ENCODE measurements at places on chromosomes 13 and 19. TPM values are rescaled to one million over a fixed set of nuclear protein-coding genes. Genes with fewer than 3 reads are reported as not detected.

The ACP7 gene
- 0.66 TPM for polyA plus RNA-seq

DNA sequence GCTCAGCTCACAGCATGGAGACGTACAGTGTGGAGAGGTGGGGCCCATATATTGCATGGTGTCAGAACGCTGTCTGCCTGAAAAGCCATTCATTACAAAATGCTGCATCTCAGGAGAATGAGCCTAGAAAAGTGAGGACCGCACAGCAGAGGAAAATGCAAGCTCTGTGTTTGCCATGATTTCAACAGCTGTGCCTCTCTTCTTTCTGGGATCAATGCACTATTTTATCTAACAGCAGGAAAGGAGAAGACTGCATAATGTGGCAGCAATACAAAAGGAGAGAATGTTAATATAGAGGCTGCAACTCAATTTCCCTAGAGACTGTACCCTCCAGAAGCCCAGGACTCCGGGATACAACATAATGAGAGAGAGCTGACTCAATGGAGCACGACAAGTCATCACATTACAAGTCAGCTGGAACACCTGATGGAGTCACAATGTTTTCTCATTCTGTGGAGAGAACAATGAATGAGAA lies 368.0 kb downstream of the FGF14 start:
- DNase-seq = no peak

GRCh38 chr13:102907016-102907756 lies 61.4 kb downstream of the ERCC5 start:
- no peak for DNase-seq

DNA sequence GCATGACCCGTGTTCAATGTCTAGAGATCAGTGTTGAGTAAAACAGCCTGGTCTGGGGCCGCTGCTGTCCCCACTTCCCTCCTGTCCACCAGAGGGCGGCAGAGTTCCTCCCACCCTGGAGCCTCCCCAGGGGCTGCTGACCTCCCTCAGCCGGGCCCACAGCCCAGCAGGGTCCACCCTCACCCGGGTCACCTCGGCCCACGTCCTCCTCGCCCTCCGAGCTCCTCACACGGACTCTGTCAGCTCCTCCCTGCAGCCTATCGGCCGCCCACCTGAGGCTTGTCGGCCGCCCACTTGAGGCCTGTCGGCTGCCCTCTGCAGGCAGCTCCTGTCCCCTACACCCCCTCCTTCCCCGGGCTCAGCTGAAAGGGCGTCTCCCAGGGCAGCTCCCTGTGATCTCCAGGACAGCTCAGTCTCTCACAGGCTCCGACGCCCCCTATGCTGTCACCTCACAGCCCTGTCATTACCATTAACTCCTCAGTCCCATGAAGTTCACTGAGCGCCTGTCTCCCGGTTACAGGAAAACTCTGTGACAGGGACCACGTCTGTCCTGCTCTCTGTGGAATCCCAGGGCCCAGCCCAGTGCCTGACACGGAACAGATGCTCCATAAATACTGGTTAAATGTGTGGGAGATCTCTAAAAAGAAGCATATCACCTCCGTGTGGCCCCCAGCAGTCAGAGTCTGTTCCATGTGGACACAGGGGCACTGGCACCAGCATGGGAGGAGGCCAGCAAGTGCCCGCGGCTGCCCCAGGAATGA lies 1.5 kb upstream of the CEACAM5 start:
- no peak for DNase-seq

The FCAR gene
- 0.73 TPM for polyA plus RNA-seq

The SMIM44 gene
- polyA plus RNA-seq = 0.28 TPM

DNA sequence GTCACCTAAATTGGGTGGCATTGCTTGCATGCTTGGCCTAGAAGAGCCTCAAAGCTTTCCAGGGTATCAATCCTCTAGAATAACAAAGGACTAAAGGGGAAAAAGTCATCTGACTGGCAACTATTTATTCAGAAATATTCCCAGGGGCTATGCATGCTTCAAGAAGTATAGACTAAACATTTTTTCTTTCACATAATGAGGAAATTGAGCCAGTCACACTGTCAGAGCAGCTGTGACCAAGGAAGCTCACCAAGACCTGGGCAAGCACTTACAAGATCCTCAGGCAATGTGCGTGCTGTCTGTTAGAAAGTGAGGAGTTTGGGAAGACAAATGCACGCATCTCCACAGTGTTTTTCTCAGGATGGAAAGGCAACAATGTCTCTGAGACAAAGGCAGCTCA lies 747.2 kb downstream of the DIAPH3 start:
- DNase-seq = no peak

DNA sequence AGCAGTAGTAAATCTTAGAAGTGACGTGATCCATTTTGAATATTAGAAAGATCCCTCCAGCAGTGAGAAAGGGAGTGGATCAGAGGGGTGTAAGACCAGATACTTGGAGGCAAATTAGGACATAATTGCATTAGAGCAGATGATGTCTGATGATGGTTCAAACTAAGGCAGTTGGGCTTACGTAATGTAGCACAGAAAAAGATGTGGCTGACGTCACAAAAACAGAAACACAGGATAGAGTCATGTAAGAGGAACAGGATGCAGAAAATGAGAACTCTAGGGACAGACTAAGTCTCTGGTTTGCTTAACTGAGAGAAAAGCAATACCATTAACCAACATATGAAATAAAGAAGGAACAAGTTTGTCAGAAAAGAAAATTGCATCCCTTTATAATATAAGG lies 392.5 kb upstream of the DACH1 start:
- DNase-seq = no peak

GRCh38 chr13:106361621-106362020 lies 173.8 kb downstream of the EFNB2 start:
- DNase-seq = no peak

DNA sequence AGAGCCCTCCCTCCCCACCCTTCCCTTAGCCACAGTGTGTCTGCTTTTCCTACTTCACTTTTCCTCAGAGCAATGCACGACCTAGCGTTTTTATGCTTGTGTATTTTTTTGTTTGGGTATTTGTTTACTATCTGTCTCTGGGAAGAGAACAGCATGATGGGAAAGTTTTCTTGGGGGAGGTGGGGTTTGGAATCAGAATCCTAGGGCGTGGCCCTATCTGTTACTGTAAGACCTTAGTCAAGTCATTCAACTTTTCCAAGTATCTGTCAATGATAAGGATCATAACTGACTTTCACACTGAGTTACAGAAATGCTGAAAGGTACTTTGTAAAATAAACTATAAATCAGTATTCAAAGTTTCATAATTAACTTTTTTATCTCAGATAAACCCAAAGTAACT lies 146.3 kb upstream of the WASF3 start:
- DNase-seq = no peak

DNA sequence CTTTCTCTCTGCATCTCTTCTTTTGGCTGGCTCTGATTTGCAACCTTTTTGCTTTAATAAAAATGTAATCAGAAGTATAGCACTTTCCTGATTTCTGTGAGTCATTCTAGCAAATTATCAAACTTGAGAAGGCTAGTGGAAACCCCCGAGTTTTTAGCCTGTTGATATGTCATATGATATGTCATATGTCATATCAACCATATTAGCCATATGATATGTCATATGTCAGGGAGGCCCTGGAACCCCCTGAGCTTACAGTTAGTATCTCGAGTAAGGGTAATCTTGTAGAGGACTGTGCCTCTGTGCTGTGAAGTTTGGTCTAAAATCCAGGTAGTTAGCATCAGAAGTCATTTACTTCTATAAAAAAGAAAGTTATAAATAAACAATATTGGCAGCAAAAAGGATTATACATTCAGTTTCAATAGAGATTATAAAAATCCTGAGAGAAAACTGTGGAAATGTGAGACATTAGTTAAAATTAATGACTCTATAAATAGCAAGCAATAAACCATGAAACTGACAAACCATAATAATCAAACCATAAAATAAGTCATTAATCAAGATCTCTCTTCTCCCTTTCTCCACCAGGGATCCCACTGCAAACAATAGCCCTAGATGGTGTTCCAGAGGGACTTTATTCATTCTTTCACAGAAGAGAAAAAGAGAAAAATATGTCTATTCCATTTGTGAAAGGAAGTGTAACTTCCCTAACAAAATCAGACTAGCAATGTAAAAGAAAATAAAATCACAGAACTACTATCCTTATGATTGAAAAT lies 167.4 kb downstream of the NALCN start:
- no peak for DNase-seq

The DAZAP1 gene
- 67.1 TPM for polyA plus RNA-seq

GRCh38 chr19:38877781-38878574 lies at the start of gene RINL:
Gene RINL, minus strand, starts transcription at chr19:38878275. Its CDS starts 1,533 bp downstream, at chr19:38876742.
- DNase-seq = no peak

The SPACA6 gene
- polyA plus RNA-seq = 29.6 TPM

- no peak for DNase-seq
Observed at GRCh38 chr19:15820646-15821045, 5.2 kb upstream of the OR10H1 start.

DNA sequence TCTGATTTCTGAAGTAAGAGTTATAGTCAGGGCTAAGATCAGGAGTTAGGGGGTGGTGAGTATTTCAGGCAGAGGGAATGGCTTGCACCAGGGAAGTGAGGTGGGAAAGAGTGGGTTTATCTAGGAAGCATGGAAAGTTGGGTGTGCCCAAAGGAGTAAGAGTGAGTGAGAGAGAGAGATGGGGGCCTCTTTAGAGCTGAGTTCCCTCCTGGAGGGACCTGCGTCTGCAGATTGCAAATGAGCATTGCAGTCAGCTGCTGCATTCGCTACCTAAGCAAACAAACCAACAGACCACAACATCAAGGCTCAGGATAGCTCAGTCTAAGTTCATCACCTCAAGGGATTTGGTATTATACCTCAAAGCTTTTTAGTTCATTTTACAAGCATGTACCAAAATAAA lies 405.8 kb downstream of the FGF9 start:
- DNase-seq = no peak

DNA sequence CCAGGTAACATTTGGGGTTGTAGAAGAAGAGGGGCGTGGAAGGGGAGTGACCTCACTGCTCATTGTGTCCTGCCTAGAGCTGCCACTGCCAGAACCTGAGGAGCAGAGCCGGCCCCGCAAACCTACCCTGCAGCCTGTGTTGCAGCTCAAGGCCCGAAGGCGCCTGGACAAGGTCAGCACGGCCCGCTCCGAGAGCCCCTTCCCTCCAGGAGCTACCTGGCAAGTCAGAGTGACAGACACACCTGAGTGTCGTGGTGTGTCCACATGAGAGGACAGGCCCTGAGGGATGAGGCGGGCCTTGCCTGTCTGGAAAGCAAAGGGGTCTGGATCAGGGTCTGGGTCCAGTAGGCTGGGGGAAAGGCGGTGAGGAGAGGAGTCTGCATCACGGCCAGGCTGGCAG lies 6.8 kb downstream of the KMT2B start:
- no peak for DNase-seq

- DNase-seq = no peak
Observed at GRCh38 chr19:3366753-3367627, 607 bp downstream of the NFIC start.

GRCh38 chr19:10701955-10702525 lies 801 bp downstream of the QTRT1 start:
- no peak for DNase-seq

DNA sequence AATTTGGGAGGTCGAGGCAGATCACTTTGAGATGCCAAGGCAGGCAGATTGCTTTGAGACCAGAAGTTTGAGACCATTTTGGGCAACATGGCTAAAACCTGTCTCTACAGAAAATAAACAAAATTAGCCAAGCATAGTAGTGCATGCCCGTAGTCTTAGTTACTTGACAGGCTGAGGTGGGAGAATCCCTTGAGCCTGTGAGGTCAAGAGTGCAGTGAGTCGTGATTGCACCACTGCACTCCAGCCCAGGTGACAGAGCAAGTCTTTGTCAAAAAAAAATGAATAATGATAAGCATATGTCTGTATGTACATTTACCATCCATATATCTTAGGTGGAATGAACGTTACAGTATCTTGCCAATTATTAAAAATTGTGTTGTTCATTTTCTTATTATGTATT lies 2447.7 kb downstream of the PCDH9 start:
- DNase-seq = no peak

The CYP2A7 gene
- 0.16 TPM for polyA plus RNA-seq

DNA sequence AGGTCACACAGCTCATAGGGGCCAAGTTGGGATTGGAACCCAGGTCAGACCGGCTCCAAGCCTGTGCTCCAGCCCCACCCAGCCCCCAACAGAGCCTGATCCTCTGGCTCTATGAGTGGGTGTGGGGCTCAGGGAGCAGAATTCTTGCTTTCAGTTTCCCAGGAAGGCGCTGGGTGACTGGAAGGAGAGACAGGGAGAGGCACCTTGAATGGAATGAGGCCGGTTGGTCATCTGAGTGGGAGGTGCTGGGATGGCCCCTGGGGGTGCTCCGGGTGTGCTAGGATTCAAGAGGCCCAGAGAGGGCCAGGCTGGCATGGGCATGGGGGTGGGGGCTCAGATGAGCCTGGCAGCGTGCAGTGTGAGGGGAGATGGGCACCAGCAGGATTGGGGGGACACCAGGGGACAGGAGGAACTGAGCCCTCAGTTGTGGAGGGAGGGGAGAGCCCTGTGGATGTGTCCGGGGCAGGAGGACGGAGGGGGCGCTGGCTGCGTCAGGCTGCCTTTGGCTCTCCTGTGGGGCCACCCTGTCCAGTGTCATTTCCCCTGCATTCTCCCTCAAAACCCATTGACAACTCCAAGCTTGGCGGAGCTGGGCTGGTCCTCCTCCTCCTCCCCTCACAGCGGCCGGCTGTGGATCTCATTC lies 31.2 kb upstream of the ANKRD10 start:
- DNase-seq = no peak

GRCh38 chr19:16627193-16627927 lies 644 bp downstream of the MED26 start:
- DNase-seq = no peak

DNA sequence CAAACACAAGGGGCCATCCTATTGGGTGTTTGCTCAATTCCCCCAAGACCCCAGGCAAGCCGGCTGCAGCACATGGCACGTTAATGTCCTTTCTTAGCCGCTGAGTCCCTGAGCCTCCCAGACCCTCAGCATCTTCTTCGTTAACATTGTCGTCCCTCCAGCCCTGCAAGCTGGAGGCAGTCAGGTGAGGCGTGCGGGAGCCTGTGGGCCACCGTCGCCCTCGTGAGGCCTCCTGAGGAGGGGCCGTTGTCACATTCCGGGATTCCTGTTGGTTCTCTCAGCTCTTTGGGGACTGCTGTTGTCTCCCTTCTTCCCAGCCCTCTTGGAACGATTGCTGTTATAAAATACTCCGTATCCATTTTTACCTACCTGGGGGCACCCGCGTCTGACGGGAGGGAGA lies 140.6 kb downstream of the KDM4B start:
- no peak for DNase-seq

DNA sequence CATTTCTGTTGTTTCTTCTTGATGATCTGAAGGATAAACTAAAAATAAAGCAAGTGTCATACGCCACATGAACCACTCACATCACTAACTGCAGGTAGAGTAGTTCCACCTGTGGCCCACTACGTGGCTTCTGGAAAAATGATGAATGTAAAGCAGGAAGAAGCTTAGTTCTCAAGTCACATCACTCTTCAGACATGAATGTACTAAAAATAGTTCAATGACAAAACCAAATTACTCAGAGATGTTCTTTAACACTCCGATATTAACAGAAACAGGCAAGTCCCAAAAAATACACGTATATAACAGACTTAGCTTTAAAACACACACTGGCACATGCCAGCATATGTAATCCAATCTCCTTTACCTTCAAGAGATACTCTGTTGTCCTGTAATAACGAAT lies 21.6 kb downstream of the RAB20 start:
- DNase-seq = no peak
